ENCODE measurements at places on chromosomes 7 and 10. TPM values are rescaled to one million over a fixed set of nuclear protein-coding genes. Genes with fewer than 3 reads are reported as not detected.
A peak's percentile ranks its signal among the peaks of the same experiment; 100 is the strongest.

- no peak for DNase-seq
Observed at GRCh38 chr7:42457663-42458062, 220.7 kb upstream of the GLI3 start.

DNA sequence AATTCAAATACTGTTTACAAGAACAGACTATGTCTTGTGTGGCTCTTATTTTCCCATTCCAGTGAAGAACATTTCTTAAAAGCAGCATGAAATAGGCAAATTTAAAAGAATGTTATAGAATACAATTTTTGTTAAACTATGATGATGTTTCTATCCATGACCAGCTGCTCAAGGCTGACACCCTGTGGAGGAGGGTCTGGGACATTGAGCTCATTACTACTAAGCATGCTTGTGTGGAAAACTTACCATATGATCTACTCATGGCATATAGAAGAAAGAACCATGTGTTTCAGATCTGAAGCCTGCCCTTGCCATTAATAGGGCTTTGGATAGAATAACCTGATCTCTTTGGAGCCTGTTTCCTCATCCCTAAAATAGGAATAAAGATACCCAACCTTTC is 125.0 kb downstream of the FOXP2 start:
- no peak for DNase-seq

The PTPRZ1 gene
- not detected for total RNA-seq

GRCh38 chr7:134016223-134016941 is 110.8 kb upstream of the LRGUK start:
- no peak for DNase-seq

- no peak for DNase-seq
Observed at GRCh38 chr10:102431452-102432124, 786 bp downstream of the CUEDC2 start.

- DNase-seq: peak; percentile 49
Observed at GRCh38 chr7:27179503-27180430, 5.3 kb downstream of the HOXA11 start.

The GJD4 gene
- not detected for total RNA-seq

The PNLIPRP3 gene
- not detected for total RNA-seq

DNA sequence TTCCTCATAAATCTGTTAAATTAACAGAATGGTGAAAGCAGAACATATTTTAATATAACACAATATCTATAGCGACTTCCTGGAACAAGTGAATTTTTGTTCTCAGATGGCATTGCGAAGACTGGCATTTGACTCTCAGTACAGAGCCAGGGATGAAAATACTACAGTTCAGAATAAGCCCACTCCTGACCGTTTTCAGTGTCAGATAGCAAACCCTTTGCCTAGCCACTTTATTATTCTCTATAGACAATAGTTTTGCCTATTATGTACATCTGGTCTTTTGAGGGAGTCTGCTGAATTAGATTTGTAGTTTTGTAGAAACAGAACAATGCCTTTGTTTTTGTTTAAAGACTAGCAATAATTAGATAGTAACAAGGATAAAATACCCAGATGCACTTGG is 2.3 kb downstream of the MINPP1 start:
- DNase-seq: no peak

GRCh38 chr10:101814466-101815071 is 3.7 kb downstream of the OGA start:
- DNase-seq: no peak

DNA sequence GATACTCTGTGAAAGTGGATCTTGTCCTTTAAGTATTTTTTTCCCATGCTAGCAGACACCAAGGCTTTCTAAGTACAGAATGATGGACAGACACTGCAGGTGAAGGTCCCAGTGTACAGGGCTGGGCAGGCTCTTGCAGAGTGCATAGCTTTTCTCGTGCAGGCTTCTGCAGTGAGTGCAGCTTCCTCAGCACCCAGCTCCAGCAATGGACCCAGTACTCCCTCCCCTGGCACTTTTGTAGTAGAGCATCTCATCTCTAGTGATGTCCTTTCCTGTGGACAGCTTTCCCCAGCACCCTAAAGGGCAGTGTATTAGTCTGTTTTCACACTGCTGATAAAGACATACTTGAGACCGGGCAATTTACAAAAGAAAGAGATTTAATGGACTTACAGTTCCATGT is 104.3 kb downstream of the CUL2 start:
- no peak for DNase-seq

The ZNF518A gene
- total RNA-seq: 18.9 TPM

DNA sequence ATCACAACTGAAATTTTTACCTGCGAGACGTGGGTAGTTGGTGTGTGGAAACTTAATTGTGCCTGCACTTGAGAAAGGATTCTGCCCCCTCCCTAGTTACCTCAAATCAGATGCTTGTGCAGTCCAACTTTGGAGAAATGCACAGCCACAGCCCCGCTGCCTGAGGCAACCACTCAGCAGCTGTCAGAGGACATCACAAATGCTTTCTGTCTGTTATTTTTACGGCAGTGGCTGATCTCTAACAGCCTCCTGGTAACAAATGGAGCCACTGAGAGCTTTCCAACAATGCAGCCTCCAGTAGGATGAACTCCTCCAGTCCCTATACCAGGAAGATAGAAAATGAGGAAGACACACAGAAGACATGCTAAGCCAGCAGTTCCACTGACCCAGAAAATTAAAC is 712.2 kb upstream of the GHITM start:
- no peak for DNase-seq
